Fibroblast of the aortic adventitia (primary cell): ENCODE measurements at places on chromosomes 2 and 18.

DNA sequence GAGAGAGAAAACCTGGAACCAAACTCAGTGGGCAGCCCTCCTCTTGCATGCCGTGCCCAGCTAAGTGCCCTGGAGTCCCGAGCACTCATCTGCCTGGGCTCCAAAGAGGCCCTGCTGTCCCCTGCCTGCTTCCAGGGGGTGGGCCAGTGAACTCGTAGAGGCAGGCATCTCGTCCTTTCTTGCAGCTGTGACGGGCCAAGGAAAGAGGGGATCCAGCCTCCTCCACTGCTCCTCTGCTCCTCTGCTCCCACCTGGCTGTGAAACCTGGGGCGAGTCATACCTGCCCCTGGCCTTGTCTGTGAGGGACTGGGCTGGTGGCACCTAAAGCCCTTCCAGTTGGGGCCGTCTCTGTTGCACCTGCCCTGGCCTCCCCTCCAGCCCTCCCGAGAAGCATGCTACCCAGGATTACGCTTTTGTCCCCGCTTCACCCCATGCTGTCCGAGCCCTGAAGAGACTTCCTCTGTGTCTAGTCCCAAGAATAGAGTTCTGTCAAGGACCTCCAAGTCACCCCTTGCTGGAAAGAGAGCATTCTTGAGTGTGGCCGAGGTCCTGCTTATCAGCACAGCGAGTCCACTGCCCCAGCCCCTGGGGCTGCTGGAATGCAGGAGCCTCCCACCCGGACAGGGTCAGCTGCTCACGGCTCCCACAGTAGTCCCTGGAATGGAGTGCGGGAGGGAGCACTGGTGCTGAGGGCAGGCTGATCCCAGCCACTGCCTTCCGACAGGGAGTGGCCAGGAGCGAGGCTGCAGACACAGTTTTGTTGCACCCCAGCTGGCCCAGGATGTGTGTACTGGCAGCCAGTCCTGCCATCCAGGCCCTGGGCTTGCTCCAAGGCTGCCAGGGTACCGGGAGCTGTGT lies 14.3 kb downstream of the KCNK3 start:
- no peak for DNase-seq

DNA sequence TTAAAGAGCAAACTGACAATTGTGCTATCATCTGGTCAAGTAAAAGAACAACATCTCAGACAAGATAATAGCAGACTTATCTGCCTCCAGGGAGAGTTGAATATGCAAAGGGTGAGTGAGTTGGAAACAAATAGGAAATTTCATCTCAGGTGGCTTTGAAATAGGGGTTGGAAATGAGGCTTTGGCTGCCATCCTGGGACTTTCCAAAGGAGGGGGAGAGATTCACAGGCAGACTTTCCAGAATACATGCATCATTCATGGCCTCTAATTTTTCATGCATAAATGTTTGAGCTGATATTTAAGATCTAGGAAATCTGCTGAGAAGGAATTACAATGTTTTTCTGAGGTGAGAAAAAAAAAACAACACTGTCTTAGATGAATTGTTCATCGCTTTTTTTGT lies 300.5 kb downstream of the ALK start:
- peak; percentile 16 for DNase-seq

DNA sequence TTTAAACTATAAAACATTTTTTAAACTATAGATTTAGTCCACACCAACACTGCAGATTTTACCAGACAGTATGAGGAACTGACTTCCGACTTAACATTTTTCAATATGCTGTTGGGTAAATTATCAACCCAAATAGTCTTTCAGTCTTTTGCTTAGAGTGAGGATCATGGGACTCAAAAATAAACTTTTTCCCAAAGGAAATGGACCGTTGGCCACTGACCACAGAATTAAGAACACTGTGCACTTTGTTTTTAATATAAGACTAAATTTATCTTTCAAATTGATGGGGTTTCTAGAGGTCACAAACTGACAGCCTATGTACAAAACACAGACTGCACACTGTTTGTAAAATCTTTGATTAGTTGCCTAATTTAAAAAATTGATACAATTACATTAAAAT lies 44.9 kb downstream of the FIGN start:
- DNase-seq = no peak

GRCh38 chr18:2547477-2548087 lies 23.7 kb downstream of the METTL4 start:
- DNase-seq = peak; percentile 86

- DNase-seq = no peak
These were observed 63.8 kb downstream of the SETBP1 start for GRCh38 chr18:44744161-44745121.

DNA sequence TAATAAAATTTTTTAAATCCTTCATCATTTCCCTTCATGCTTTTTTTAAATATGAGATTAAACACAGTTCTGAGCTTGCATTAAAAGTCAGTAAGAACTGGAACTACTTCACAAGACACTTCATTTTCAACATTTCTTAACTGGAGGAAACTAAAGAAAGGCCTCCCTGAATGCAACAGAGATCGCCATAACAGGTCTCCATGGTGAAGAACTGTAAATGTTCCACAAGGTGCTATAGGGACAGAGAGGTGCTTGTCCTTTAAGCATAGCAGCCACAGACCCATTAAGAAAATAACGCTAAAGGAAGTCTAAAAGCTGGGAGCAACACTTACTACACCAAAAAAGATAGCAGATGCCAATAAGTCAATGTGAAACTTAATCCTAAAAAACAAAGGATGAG lies 8.5 kb downstream of the STAM2 start:
- DNase-seq = no peak

DNA sequence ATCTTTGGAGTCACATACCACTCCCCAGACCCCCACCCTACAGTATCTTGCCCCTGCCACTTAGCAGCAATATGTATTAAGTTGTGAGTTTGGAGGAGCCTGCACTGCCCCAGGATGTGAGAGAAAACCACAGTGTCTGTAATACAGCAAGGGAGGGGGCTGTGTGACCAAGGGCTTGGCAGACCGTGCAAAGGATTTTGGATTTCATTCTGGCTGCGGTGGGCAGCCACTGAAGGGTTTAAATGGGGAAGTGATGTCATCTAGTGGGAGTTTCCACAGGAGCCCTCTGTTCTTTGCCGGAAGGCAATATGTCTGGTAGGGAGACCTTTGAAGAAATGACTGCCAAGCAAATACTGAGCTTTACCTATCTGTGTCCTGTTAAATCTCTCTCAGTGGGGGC lies 202.4 kb downstream of the FHOD3 start:
- DNase-seq = no peak

GRCh38 chr2:220503431-220503830 lies 876.0 kb downstream of the SLC4A3 start:
- no peak for DNase-seq

DNA sequence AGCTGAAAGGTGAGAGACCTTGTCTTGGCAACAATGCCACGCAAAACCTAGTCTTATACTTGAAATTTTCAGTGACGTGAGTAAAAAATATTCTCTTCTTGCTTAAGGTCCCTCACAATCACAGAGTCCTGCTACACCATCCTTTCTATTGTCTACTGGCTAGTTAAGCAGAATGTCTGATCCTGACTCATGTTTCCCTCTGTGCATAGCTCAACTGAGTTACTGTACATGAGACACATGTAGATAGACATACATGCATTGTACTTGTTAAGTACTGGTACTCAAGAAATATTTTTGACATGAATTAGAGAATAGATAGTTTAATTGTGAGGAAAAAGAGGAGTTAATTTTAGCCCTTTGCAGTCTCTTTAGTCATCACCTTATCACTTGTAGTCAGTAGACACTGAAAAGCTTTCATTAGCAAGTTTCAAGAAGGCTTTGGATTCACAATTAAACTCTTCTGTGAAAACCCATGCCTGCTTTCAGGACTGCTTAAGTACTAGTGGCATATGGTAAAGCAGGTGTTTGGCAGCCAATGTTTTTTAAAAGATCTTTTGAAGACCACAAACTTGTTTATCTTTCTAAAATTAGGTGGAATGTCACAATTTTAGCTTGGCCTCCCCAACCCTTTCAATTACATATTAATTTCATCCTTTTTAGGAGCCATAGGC lies 158.7 kb upstream of the CCDC150 start:
- DNase-seq = peak; percentile 49

- no peak for DNase-seq
These were observed 15.0 kb upstream of the GPR17 start for GRCh38 chr2:127630864-127631540.

DNA sequence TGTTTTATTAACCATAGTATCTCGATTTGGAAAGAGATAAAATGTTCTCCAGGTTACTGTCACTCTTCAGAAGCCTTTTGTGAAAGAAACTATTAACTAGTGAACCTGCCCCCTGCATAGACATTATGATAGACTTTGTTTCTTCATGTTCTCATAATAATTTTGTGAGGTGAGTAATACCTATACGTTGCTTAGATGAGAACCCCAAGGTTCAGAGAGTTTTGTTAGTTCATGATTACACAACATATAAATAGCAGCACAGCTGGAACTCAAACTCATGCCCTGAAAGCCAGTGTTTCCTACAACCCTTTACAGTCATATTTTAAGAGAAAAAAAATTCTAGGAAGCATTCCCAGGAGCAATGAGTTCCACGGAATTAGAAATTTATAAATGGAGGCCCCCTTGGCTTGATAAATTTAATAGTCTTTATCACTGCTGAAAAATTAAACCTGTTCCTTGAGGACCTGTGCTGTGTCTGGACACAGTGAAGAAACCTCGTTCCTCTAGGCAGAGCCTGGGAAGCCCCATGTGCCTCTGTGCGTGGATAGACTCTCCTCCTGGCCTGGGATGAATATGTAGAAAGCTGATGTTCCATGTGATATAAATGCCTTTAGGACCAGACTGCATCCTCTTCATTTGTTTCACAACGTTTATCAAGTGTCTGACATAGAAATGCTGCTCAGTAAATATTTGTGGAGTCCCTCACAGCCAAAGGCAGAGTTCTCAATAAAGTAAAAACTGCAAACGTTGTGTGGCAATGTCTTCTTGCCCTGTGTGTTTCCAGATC lies 1257.0 kb upstream of the GYPC start:
- no peak for DNase-seq

DNA sequence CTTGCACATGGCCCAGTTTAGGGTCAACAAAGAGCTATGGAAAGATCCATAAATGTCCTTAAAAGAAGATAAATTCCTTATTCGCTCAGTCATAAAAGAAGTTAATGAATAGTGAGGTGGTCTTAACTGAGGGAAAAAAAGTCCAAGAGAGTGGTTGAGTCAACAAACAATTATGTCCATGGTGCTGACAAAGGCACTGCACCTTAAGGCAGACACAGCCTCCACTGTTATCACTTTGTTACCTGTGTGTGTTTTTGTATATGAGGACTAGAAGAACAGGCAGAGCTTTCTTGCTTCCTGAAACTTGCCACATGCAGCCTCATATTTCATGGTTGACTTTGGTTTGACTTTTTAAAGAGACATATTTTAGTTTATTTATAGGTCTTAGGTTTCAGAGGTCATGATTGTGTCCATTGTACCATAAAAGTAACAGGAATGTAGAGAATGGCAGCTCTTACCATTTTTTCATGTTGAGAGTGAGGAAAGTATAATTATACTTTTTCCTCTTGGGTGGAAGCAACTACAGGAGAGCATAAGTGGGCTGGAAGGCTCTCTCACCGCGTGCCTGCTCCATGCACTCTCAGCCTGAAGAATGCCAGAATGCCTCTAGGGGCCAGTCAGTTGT lies 93.6 kb downstream of the XRCC5 start:
- no peak for DNase-seq

DNA sequence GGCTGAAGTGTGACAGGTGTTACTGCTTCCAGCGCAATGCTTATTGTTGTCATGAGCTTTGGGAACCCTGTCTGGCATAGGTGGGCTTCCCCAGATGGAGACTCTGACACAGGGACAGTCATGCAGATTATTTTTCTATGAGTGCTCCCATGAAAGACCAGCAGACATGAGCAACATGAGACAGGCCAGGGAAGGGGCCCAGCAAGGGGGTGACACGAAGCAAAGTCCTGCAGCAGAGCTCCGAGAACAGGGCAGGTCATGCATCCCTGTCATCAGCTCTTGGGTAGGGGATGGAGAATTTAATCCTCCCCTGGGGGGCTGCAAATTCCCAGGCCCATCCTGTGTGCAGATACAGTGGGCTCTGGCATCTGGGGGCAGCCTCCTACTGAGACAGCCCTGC lies 77.4 kb downstream of the CTAGE1 start:
- DNase-seq = no peak
